ENCODE measurements at places on chromosomes 11 and 22.
A peak's percentile ranks its signal among the peaks of the same experiment; 100 is the strongest.

DNA sequence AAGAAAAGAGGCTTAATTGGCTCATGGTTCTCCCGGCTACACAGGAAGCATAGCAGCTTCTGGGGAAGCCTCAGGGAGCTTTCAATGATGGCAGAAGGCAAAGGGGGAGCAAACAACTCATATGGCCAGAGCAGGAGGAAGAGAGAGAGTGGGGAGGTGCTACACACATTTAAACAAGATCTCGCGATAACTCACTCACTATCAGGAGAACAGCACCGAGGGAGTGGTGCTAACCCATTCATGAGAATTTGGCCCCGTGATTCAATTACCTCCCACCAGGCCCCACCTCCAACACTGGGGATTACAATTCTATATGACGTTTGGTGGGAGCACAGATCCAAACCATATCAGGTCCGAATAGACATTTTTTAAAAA is 41.7 kb upstream of the APLNR start:
- DNase-seq = no peak

- DNase-seq = no peak
Measured at GRCh38 chr22:42596863-42597530, 17.7 kb downstream of the POLDIP3 start.

DNA sequence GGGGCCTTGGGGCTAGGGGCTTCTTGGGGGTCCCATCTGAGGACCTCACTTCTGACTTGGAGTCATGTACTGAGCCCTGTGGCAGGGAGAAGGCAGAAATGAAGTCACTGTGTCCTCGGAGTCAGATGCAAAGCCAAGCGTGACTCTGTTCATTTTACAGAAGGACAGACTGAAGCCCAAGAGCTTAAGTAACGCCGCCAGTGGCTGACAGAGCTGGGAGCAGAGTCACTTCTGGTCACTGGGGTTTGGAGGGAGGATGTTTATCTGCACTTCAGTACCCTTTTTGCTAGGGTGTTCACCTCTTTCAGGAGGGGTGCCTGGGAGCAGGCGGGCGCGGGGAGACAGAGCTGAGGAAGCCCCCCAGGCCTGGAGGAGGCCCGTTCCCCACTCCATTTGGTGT is 10.7 kb downstream of the CD6 start:
- no peak for DNase-seq

DNA sequence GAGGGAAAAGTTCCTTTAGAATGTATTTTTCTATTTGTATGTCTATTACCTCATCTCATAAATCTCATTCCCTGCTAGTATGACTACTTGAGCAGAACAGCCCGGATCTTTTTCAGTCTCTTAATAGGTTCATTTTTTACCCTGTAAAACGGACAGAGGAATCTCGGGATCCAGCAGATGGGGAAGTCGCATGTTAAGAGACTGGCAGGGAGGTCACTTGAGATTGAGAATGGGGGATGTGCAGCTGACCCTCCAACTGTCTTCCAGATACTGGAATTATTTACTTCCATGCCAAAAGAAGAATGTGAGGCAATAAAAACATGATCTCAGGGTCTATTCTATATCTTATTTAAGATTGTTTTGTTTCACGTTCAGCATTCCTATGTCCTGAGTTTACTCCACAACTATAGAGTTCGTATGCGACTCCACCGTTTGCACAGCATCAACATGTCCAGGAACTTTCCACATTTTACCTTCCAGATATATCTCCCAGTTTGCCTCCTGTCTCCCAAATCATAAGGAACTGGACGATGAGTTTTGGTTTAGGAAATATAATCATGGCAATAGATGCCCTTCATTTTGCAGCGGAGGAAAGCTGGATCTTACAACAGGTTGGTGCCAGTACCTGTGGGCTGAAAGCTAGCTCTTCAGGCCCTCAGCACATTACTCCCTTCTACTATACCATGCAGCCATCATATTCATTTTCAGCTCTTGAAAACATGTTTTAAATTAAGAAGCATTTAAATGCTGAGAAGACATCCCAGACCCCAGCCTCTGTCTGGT is 181.5 kb downstream of the MAML2 start:
- DNase-seq = no peak

DNA sequence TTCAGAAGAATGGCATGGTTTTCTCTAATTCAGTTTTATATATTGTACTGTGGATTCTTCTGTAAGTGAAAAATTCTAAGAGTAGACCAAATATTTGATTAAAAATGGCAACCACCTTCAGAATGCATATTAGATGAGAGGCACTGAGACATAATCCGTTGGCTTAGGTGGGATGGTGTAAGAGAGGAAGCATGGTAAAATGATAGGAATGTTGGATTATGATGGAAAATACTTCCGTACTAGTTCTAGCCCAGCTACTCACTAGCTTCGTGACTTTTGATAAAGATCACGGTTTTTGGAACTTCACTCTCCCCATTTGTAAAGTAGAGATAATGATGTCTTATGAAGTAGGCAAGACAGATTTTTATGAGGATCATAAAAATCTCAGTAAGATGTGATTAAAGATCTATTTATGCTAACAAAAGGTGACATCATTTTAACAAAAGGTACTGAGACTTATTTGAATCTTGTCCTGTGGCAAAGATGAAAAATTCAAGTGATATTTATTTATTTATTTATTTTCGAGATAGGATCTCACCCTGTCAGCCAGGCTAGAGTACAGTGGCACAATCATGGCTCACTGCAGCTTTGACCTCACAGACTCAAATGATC is 37.5 kb downstream of the UVRAG start:
- DNase-seq = no peak

DNA sequence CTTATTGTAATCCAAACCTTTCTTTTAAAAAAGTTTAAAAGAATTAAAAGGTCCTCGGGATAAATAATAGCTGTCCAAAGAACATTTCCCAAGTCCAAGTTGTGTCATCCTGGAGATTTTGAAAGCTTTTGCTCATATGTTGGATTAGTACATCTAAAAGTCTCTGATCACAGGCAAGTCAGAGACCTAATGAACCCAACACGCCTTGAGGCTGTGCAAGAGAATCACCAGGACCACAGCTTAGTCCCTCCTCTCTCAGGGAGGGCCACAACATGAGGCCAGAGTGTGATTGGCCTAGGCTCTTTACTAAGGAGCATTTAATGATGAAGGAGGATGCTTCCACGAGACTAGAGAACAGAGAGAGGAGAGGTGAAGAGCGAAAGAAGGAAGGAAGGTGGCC is 98.7 kb upstream of the OR5AK2 start:
- DNase-seq = no peak

- no peak for DNase-seq
Measured at GRCh38 chr11:12678092-12678491, 3.9 kb downstream of the TEAD1 start.

- peak; percentile 61 for DNase-seq
Measured at GRCh38 chr11:118910309-118911112, 15.2 kb downstream of the BCL9L start.

DNA sequence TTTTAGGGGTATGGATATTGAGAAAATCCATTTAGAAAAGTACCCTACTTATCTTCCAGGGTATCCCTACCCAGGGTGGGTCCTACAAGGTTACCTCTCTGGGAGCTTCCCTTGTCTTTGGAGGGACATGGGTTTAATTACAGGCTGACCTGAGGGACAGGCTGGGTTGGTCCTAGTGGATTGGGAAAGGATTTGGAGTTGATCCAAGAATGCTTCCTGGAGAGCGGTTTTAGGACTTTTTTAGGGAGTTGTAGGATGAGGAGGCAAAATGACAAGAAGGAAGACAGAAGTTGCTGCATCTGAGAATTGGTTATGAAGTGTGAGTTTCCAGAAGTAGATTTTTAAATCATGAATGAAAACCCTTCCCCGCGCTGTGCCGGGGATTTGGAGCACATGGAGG is 61.8 kb upstream of the CRTAM start:
- no peak for DNase-seq

DNA sequence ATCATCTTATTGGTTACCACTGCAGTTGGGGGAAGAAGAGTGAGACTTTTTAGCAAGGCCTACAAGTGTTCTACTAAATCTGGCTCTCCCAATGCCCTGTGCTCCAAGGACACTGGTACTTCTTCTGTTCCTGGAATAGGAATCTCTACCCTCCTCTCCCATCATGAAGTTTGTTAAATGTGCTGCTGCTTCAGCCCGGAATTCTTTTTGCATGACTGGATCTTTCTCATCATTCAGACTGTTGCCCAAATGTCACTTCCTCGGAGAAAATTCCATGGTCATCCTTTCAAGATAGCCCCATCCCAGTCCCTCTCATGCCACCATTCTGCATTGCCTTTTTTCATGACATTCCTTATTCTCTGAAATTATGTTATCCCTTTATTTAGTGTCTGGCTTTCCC is 400.8 kb downstream of the SOX6 start:
- DNase-seq = no peak

- DNase-seq = no peak
Measured at GRCh38 chr11:118084247-118084646, 2.5 kb downstream of the SMIM35 start.

- DNase-seq = no peak
Measured at GRCh38 chr22:28051787-28052356, 132.8 kb upstream of the PITPNB start.

- DNase-seq = no peak
Measured at GRCh38 chr11:130449996-130450769, 1.7 kb downstream of the ADAMTS15 start.

DNA sequence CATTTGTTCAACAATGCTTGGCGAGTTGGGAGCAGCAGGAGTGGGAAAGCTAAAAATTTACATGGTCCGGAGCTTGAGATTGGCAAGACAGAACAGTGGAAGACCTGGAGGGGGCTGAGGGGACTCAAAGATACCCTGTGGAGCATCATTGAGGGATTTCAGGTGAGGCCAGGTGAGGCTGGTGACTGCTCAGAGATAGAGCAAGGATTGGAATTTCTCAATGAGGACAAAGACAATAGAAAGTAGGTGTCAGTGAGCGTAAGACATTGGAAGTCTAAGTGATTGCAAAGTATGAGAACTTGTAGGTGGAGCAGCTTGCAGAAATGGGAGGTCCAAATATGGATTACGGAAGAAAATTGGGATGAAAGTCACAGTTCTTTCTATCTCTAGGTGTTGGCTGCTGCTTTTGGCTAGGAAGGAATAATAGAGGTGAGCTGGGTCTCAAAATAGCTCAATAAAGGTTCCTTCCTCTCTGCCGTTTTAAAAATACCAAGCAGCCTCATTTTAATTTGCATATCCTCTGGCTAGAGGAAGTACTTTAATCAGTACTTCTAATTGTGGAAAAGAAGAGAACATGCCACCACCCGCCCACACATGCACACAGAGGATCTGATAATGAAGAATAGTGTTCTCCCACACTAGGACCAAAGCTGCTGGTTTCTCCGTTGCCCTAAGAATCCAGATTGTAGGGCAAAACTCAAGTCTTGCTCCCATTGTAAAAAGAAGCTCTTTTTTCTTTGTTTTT is 41.8 kb upstream of the SORL1-AS1 start:
- DNase-seq = peak; percentile 59

GRCh38 chr11:21460082-21460481 is 732.8 kb upstream of the ANO5 start:
- DNase-seq = no peak

- no peak for DNase-seq
Measured at GRCh38 chr11:22467741-22468140, 129.6 kb downstream of the SLC17A6 start.

- DNase-seq = no peak
Measured at GRCh38 chr22:44442851-44443595, 55.0 kb downstream of the RTL6 start.

- no peak for DNase-seq
Measured at GRCh38 chr11:78395597-78395996, 22.0 kb downstream of the GAB2 start.

DNA sequence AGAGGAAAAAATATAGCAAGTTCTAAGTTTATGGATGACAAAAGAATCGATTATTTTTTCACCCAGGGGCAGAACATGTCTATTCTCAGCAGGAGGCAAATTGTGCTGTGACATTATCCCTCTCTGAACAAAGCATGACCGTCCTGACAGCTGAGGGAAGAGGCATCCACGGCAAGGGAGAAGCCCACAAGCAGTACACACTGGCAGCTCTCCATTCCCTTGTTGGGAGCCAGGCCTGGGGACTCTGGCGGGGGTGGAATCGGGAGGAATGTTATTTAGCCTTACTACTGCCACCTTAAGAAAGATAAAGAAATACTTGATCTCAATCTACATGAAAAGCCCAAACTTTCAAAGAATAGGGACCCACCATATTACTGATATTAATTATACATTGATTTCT is 3.4 kb downstream of the KIRREL3 start:
- no peak for DNase-seq

GRCh38 chr22:39962071-39962470 is 1.9 kb downstream of the TMA7B start:
- no peak for DNase-seq

DNA sequence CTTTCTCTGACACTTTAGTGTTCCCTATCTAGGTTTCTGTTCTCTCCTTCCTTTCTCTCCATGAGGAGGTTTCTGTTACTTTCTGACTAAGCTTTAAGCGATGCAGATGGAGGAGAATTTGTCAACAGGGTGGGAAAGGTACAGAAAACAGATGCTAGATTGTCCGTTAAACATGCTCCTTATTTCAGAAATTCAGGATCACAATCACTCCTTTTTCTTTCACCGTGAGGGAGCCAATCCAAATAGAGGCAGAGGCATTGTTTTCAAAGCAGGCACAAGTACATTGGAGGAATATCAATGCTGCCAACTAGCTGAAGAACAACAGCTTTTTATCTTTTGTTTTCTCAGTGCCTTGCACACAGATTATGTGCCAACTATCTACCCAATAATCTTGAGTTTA is 215.7 kb upstream of the FOLH1 start:
- no peak for DNase-seq

- no peak for DNase-seq
Measured at GRCh38 chr11:112810951-112811350, 150.3 kb upstream of the NCAM1 start.

- no peak for DNase-seq
Measured at GRCh38 chr11:108221371-108221770, 1.1 kb downstream of the NPAT start.

GRCh38 chr22:47372111-47372581 is 609.7 kb downstream of the TBC1D22A start:
- no peak for DNase-seq

DNA sequence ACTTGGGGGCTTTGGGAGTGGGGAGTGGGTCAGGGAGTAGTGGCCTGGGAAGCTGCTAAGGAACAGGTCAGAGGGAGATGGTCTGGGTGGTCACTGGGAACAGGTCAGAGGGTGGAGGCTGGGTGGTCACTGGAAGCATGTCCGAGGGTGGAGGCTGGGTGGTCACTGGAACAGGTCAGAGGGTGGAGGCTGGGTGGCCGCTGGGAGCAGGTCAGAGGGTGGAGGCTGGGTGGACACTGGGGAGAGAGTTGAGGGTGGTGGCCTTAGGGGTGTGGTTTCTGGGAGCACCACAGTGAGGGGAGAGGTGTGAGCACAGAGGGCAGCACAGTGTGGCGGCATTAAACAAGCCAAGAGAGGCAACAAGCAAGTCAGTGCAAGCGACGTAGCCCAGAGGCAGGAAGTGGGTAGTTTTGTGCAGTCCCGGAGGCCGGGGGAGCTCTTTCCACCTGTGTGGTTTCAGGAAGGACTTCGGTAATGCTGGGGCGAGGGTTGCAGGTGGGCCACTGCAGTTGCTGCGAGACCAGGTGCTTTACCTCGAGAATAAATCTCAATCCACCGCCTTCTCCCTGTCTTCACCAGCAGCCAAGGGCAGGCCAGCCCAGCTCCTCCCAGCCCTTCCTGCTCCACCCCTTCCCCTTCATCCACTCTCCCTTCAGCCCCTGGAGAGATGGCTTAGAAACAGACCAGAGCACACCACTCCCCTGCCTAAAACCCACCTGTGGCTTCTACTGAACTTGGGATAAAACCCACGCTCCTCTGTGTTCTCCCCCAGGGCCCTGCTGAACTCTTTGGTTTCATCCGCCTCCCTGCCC is 3.2 kb upstream of the CACNA1I start:
- DNase-seq = peak; percentile 6

- DNase-seq = no peak
Measured at GRCh38 chr11:5891216-5891800, 1.7 kb upstream of the OR52E5 start.

GRCh38 chr11:11973361-11973800 is 35.0 kb downstream of the DKK3 start:
- no peak for DNase-seq
